ENCODE measurements at places on chromosomes 2 and 18. TPM values are rescaled to one million over a fixed set of nuclear protein-coding genes. Genes with fewer than 3 reads are reported as not detected.

The HEATR5B gene
- 4.8 TPM for total RNA-seq

The CNTNAP5 gene
- total RNA-seq = not detected

The CFC1 gene
- total RNA-seq = not detected

The CDKL4 gene
- total RNA-seq = not detected

The EVA1A gene
- 7.7 TPM for total RNA-seq

All from A549 treated with dexamethasone at 1 μM for 4 hours (cell line).